Stimulated activated CD4-positive, alpha-beta T cell treated with anti-CD3 and anti-CD28 coated beads, Interleukin-4, amount 100 ng/mL, for 24 hours (primary cell): ENCODE measurements at places on chromosomes 5 and 9.

DNA sequence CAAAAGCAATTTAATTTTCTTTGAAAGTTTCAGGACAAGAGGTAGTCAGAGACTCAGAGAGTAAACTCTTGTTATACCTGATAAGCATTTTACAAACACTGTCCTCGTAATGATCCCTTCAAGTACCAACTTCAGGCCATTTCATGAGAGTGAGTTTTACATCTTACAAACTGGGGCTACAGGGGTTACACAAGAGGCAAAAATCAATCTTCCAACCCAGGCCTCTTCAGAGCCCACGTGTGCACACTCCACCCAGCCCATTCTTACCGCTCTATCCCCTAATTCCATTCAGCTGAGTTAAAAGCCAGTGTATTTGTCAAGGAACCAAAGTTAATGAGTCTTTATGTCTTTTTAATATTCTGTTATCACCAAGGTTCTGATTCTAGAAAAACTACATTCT lies 46.5 kb downstream of the PSMB7 start:
- DNase-seq, result no peak

- DNase-seq, result no peak
Observed at GRCh38 chr5:147391781-147392180, 118.1 kb downstream of the DPYSL3 start.

DNA sequence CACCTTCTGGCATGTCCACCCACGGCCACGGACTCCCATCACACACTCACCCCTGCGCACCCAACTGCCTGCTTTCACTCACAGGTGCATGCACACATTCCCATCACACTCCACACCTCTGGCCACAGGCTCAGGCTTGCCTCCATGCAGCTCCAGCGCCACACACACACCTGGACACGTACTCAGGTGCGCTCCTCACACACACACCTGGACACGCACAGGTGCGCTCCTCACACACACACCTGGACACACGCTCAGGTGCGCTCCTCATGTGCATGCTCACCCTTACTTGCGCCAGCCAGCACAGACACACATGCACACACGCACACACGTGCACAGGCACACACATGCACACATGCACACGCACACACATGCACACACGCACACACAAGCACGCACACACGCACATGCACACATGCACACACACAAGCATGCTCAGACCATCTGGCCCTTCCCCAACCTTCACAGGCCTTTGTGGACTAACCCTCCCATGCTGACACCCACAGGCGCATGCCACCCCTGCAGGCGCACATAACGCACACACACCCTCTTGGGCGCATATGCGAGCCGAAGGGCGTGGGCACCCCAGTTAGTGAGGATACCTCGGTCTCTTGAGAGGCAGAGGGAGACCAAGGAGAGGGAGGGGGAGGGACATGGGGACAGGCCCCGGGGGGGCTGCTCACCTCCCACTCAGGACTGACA lies 8.3 kb downstream of the GRIN1 start:
- DNase-seq, result no peak

- no peak for DNase-seq
Observed at GRCh38 chr9:126495411-126496180, 118.1 kb upstream of the LMX1B start.

DNA sequence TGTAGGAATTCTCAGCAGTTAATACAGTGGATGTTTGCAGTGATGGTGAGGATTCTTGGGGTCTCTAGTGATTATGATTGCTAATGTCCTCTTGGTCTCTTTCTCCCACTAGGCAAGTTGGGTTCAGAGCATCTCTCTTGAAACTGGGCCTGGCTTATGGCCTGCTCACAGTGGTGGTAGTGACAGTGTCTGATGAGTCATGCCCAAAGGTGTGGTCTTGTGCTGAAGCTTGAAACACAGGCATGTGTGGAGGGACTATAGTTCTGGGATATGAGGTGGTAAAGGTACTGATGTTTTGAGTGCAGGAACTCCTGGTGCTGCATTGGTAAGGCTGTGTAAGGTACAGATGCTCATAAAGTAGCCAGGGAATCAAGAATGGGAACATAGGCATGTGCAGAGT lies 231.1 kb downstream of the FAM170A start:
- DNase-seq, result no peak

- no peak for DNase-seq
Observed at GRCh38 chr5:38843665-38844064, 2.1 kb upstream of the OSMR start.

DNA sequence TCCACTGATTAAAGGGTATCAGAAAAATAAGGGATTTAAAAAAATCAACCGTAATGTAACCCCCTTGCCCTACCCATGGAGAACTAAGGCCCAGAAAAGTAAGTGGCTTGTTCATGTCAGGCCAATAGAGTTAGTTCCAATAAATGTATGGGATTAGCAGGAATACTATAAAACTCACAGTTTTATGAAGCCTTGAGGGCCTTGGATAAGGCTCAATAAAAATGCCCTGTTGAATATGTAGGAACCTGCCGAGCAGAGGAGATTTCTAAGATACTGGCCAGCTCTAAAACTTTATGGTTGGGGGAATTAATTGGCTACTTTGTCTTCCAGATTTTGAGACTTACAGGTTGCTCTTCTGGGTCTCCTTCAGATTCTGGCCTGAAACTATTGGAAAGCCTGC lies 231.0 kb downstream of the GLIS3 start:
- no peak for DNase-seq

DNA sequence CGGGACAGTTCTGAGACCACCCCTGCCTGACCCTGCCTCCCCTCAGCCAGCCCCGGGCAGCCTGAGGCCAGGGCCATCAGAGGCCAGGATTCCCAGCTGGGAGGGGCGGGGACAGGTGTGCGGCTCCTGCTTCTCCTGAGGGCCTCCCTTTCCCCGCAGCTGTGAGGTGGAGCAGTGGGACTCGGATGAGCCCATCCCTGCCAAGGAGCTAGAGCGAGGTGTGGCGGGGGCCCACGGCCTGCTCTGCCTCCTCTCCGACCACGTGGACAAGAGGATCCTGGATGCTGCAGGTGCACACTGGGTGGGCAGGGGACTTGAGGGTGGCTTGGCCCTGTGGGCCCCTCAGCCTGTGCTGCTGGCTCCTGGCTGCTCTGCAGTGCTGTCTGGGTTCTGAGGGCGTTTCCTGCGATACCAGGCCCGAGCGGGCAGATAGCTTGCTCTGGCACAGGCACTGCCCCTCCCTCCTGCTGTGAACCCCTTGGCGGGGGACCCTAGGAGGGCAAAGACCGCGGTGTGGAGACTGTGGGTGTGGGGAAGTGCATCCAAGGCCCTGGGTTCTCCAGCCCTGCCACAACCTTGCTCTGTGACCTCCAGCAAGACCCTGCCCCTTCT lies 2.3 kb downstream of the GRHPR start:
- no peak for DNase-seq

GRCh38 chr9:98222885-98223691 lies 30.7 kb upstream of the CORO2A start:
- no peak for DNase-seq

- no peak for DNase-seq
Observed at GRCh38 chr9:112971415-112971814, 40.6 kb downstream of the ZNF883 start.

- no peak for DNase-seq
Observed at GRCh38 chr9:117784996-117785395, 80.8 kb downstream of the TLR4 start.

GRCh38 chr5:138725818-138726416 lies 27.3 kb upstream of the CTNNA1 start:
- DNase-seq, result no peak

DNA sequence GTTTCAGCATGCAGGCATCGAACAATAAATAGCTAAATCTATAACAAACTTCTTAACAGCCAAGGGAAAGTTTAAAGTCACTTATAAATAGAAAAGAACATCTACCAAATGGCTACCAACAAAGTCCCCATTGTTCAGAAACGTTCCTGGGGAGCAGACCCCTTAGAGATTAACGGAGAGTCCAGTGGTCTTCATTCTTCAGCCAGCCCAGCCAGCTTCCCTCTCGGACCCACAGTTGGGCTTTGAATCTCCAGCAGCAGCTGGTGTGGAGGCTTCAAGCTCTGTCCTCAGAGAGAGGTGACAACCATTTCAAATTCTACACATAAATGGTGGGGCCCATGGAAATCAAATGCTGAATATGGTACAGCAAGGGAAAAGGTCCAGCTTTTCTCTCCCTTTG lies 11.2 kb downstream of the ENC1 start:
- no peak for DNase-seq

DNA sequence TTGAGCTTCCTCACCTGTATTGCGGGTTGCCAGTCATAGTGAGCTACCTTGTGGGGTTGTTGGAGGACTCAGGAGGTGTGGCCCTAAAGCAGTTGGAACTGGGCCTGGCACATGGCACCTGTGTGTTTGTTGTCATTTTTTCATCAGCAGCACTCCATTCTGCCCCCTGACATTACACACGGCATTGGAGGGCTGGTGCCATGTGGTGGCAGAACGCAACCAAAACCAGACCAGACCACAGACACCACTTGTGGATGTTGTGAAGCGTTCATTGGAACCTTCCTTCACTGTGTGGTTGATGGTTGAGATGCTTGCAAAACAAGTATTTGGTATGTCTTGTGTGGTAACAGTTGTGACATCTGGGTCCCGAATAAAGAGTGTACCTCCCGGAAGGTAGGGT lies 113.2 kb upstream of the ERCC6L2 start:
- no peak for DNase-seq

- no peak for DNase-seq
Observed at GRCh38 chr9:33418090-33418489, 15.7 kb upstream of the AQP7 start.

DNA sequence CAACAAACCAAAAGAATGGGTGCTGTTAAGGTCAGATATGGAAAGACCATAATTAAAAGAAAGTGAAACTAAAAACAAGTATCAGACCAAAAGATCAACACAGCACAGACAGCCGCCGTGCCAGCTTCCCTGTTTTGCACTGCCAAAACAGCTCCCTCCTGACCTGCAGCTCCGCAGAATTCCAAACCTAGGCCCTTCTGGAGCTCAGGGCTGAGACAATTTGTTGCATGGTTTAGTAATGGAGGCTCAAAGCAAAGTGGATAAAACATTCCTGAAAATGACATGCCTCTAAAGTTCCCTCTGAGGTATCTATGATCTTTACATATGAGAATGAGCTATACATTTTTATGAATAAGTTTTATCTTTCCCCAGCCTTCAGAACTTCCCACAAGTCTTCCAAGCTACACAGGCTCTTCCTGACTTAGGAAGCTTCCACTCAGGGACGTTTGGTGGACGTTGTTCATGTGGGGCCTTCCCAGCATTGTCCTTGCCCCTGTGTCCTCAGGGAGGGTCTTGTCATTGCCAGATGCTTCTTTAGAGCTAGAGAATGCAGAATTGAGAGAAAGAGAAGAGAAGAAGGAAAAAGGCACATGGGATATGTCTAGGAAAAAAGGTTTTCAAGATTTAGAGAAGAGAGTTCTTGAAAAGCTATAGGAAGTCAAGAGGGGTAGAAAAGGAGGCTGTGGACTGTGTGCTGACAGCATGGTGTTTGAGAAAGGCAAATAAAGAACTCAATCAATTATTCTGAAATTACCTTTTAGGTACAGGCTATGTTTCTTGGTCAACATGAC lies 28.4 kb upstream of the SSBP2 start:
- peak; percentile 30 for DNase-seq

GRCh38 chr5:175894793-175895192 lies 23.4 kb downstream of the CPLX2 start:
- DNase-seq, result no peak

DNA sequence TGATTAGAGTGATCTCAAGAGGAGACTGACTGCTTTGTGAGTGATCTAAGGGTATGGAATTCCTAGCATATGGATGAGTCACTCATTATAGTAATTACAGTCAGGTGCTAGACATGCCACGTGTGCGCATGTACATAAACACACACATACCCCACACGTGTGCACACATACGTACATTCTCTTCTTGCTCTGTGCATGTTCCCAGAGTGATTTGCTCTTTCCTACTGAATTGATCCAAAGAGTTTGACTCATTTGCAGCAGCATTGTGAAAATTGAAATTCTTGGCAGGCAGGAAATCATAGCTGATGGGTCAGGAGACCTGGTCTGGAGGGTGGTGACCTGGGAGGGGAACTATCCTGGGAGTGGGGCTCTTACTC lies 63.8 kb downstream of the ANGPTL2 start:
- DNase-seq, result no peak

- DNase-seq, result no peak
Observed at GRCh38 chr5:10201223-10201868, 48.3 kb downstream of the ATPSCKMT start.

GRCh38 chr9:90018688-90019087 lies 413.9 kb downstream of the GADD45G start:
- DNase-seq, result no peak

- DNase-seq, result no peak
Observed at GRCh38 chr5:78287833-78288232, 6.7 kb downstream of the AP3B1 start.

- no peak for DNase-seq
Observed at GRCh38 chr5:2675548-2675947, 75.9 kb downstream of the IRX2 start.

DNA sequence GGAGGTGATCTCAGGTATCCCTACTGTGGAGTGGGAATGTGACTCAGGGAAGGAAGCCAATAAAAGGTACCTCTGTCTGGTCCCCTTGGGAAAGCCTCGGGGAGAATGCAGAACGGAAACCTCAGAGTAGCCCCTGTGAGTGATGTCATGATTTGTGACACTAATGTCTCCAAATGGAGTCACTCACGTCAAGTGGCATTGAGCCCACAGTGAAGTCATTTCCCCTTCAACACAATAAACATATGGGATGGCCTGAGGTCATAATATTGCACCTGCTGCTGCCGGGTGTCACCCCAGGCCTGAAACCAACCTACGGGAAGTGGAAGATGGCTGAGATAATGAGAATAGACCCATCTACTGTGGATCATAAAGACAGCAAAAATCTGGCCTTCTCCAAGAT lies 75.9 kb upstream of the GOLM1 start:
- no peak for DNase-seq

- no peak for DNase-seq
Observed at GRCh38 chr9:16277471-16277960, 593.0 kb downstream of the BNC2 start.

GRCh38 chr9:129595311-129595741 lies 25.6 kb downstream of the C9orf50 start:
- DNase-seq, result no peak

DNA sequence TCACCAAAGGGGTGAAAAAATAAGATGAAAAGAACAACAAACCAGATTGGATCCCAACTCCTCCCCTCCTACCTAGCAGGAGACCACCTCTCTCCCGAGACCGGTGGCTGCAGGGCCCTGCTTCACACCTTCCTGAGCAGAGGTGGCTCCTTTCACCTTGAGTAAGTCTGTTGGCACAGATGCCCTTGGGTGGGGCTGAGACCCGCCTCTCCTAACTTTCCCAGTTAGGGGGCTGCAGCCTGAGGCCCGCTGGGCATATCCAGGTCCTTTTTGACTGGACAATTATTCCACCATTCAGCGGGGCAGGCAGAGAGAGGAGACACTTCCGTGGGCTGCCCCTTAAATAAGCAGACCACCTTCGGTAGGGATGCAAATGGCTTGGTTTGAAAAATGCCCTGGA lies 1.3 kb downstream of the SLC25A48 start:
- no peak for DNase-seq

DNA sequence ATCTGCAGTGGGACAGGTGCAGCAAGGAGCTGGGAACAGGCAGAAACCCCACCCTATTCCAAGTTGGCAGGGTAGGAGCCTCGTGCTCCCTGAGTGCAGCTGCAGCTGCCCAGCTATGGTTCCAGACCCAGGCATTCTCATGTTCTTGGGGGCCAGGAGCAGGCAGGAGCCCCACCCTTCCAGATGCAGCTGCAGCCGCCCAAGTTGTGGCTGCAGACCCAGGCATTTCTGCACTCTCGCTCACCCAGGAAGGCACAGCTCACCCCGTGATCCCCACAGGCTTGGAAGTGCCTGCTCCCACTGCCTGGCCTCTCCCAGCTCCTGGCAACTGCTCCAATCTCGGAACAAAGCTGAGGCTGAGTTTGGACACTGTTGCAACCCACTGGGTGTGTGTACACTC lies 275.8 kb upstream of the ADRA1B start:
- DNase-seq, result no peak
